Hematopoietic multipotent progenitor cell (in vitro differentiated cells): ENCODE measurements at places on chromosomes 7 and 10. TPM values are rescaled to one million over a fixed set of nuclear protein-coding genes. Genes with fewer than 3 reads are reported as not detected.

The SPDYE1 gene
- total RNA-seq: not detected

The DNAJC9 gene
- 29.6 TPM for total RNA-seq

The RBP3 gene
- not detected for total RNA-seq

The HOXA3 gene
- total RNA-seq: 14.3 TPM

The GIMAP7 gene
- total RNA-seq: 16.7 TPM

The GLRX3 gene
- total RNA-seq: 17.2 TPM

The PIK3CG gene
- 51.2 TPM for total RNA-seq

The ALOX5 gene
- 9.2 TPM for total RNA-seq

The HTR5A gene
- total RNA-seq: under 0.01 TPM

The AKR1C4 gene
- not detected for total RNA-seq

The MEIG1 gene
- not detected for total RNA-seq

The RHOBTB1 gene
- total RNA-seq: 11.6 TPM

The TMEM236 gene
- under 0.01 TPM for total RNA-seq

The MOGAT3 gene
- total RNA-seq: not detected

The SH2D4B gene
- under 0.01 TPM for total RNA-seq

The IL15RA gene
- total RNA-seq: 12.4 TPM

The TYW1B gene
- total RNA-seq: 6.7 TPM
